Chondrocyte (in vitro differentiated cells): ENCODE measurements at places on chromosomes 13 and 19. TPM values are rescaled to one million over a fixed set of nuclear protein-coding genes. Genes with fewer than 3 reads are reported as not detected.

CCDC106 gene
- total RNA-seq: 20.9 to 26.5 TPM (median 23.5 TPM) in 3 replicates

CBARP gene
- 4.8 to 9.0 TPM (median 7.6 TPM) in 3 replicates for total RNA-seq

SHD gene
- not detected in 3 replicates for total RNA-seq

SPART gene
- 93.6 to 97.1 TPM (median 95.6 TPM) in 3 replicates for total RNA-seq

ZNF284 gene
- total RNA-seq: 3.2 to 4.3 TPM (median 4.1 TPM) in 3 replicates

TJP3 gene
- not detected in 3 replicates for total RNA-seq

BRCA2 gene
- 2.5 to 7.5 TPM (median 4.4 TPM) in 3 replicates for total RNA-seq

CFD gene
- total RNA-seq: 1.1 to 17.9 TPM (median 1.8 TPM) in 3 replicates

SLC25A41 gene
- 0.20 TPM in 1 of 3 replicates, not detected in the others for total RNA-seq

MYO16 gene
- 0.05 to 0.15 TPM (median 0.12 TPM) in 3 replicates for total RNA-seq

ZNF563 gene
- total RNA-seq: 1.2 to 2.5 TPM (median 2.5 TPM) in 3 replicates

ZSWIM9 gene
- 5.0 to 5.9 TPM (median 5.6 TPM) in 3 replicates for total RNA-seq

HOMER3 gene
- total RNA-seq: 34.5 to 54.7 TPM (median 50.6 TPM) in 3 replicates

HSH2D gene
- not detected in 3 replicates for total RNA-seq

SIGLEC10 gene
- total RNA-seq: not detected in 3 replicates

FXYD7 gene
- not detected in 3 replicates for total RNA-seq

NEK3 gene
- 14.6 to 14.8 TPM (median 14.8 TPM) in 3 replicates for total RNA-seq

IGFL2 gene
- 0.55 to 1.3 TPM (median 0.64 TPM) in 3 replicates for total RNA-seq

LRRC63 gene
- total RNA-seq: 0.15 TPM in 1 of 3 replicates, not detected in the others

LYPD4 gene
- not detected in 3 replicates for total RNA-seq

ZSCAN18 gene
- total RNA-seq: 35.7 to 39.4 TPM (median 37.5 TPM) in 3 replicates
